ENCODE measurements at places on chromosomes 5 and 9. TPM values are rescaled to one million over a fixed set of nuclear protein-coding genes. Genes with fewer than 3 reads are reported as not detected.

Gene C9
- total RNA-seq = 0.51 TPM

Gene LOX
- total RNA-seq = 0.09 TPM

Gene CCNI2
- not detected for total RNA-seq

- DNase-seq = no peak
Observed at GRCh38 chr5:168580227-168580508, 1.0 kb upstream of the PANK3 start.

GRCh38 chr5:90548069-90548593 is 10.5 kb upstream of the ADGRV1 start:
- DNase-seq = peak; percentile 76

DNA sequence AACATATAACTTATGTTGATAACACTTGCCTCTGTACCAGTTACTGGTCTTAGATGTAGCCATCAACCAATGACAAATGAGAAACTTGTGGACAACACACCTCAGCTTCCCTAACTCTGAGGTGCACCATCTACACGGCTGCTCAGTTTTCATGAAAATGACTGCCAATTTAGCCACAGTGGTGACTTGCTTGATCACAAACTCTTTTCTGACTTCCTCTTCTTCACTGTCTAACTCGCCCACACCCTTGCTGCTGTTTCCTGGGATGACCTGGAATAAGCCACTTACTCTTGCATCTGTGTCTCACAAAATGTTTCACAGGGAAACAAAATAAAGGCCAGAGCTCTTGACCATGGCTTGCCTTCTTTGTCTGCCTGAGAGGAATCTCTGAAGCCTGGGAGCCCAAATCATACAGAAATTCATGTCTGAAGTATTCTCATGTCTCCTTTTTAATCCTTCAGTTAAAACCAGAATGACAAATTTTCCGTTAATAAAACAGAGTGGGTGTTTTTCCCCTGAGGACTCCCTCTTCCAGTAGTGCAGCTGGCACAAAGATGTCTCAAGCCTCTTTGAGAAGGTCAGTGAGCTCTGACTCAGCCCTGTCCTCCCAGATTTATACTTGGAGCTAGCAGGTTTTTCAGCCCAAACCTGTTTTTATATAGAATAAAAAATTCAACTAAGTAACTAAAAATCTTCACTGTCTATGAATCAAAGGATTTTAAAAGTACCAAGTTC is 126.5 kb upstream of the PAM start:
- DNase-seq = no peak

- DNase-seq = no peak
Observed at GRCh38 chr5:57805732-57806131, 323.1 kb upstream of the ACTBL2 start.

Gene BICD2
- 23.4 TPM for total RNA-seq

GRCh38 chr5:148887123-148887881 is 60.9 kb downstream of the ADRB2 start:
- DNase-seq = no peak

All from K562 (cell line).